ENCODE measurements at places on chromosomes 4 and X.

GRCh38 chr4:156173937-156174336, 220.3 kb upstream of the CTSO start:
- DNase-seq, result no peak

DNA sequence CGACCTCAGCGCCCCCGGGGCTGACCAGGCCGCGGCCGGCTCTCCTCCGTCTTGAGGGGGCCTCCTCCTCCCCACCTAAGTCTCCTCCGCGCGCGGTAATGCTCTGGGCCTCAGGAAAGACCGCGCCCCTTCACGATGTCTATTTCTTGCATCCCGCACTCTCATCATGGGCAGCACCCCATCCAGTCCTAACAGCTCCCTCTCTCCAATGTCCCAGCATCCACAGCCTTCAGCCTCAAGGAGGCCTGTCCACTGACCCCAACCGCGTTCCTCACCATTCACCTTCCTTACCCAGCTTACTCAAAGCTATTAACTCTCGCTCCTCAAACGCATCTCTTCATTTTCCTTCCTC, 77.5 kb downstream of the MAGED4 start:
- no peak for DNase-seq

DNA sequence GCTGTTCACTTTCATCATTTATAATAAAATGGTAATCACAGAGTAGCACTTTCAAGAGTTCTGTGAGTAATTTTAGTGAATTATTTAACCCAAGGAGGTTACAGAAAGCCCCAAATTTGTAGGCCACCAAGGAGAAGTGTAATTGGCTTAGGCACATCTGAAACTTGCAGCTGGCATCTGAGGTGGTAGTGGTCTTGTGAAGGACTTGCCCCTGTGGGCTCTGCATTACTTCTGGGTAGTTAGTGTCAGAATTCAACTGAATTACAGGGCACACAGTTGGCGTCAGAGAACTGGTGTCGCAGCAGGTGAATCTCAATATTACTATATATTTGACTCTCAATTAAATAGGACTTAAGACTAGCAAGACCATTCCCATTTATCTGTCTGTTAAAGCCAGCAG, 36.9 kb downstream of the GPR174 start:
- no peak for DNase-seq

DNA sequence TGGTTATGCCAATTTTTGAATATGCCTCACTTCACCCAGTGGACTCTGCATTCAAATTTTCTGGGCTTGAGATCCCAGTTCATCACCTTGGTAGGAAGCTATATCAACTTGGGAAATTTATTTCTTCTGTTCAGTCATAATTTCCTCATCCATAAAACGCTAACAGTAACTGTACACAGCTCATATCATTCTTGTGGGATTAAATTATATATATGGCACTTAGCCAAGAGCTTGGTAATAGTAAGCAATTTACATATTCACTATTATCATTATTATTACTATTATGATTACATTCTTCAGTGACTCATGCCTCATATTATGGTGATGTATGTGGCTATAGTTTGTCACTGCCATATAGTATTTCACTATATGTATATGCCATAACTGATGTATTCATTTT, 177.6 kb downstream of the CPE start:
- no peak for DNase-seq

DNA sequence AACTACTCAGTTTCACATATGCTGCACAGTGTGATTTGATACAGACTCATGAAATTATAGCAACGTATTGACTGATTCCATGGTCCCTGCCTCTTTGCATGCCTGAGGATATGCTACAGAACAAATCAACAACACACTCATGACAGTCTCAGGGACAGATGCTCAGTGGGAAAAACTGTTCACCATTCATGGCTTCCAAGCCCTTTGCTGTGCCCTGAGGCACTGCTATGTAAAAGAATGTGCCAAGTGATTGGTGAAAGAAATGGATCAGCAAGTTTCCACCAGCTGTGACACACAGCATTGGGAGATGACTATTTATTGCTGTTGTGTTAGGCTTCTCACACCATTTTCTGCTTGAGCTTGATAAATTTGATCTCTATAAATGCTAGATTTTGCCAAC, 825.6 kb upstream of the INTU start:
- DNase-seq, result no peak

GRCh38 chr4:152185786-152186550, 349.9 kb downstream of the FBXW7 start:
- no peak for DNase-seq

- DNase-seq, result no peak
These were observed 206.6 kb upstream of the ITM2A start for GRCh38 chrX:79573760-79574159.

- DNase-seq, result no peak
These were observed 80.7 kb upstream of the PSAPL1 start for GRCh38 chr4:7515390-7515902.

- no peak for DNase-seq
These were observed 1.2 kb upstream of the CHRNA9 start for GRCh38 chr4:40333921-40334352.

- no peak for DNase-seq
These were observed 95.9 kb downstream of the EGF start for GRCh38 chr4:110008540-110008939.

GRCh38 chr4:661881-662761, 12.0 kb downstream of the ATP5ME start:
- DNase-seq, result no peak

DNA sequence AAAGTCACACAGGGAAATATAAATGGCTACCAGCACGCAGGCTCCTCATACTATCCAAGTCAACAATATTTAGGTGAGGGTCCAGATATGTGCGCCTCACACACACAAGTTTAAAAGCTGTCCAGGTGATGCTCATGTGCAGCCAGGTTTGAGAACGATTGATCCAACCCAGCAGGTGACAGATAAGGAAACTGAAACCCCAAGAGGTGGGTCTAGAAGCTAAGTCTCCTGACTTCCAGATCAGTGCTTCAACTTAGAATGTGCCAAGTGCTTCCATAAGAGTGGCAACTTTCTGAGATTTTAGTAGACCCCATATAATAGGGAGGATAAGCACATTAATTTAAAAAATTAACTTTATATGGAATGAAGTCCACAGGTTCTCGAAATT, 54.4 kb upstream of the NAP1L5 start:
- no peak for DNase-seq

- DNase-seq, result no peak
These were observed 150.9 kb upstream of the ANK2 start for GRCh38 chr4:112898357-112899141.

GRCh38 chrX:88284844-88285243, 462.2 kb upstream of the CPXCR1 start:
- DNase-seq, result no peak

DNA sequence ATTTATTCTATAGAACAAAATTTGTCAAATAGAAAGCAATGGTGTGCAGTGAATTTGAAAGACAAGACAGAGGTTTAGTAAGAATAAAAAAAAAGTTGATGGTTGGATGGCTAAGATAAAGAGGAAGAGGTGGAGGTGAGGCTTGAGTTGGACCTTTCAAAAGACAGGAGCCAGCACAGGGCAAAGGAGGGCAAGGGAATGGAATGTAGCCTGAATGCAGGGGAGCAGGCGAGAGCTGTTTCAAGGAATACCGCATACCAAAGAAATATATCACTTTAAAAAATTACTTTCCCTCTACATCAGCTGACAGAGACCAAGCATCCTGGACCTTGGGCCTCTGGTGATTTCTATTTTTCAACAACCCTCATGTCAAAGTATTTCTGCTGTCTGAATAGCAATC, 38.0 kb upstream of the CXXC4 start:
- peak; percentile 10 for DNase-seq

- no peak for DNase-seq
These were observed 12.5 kb upstream of the CASK start for GRCh38 chrX:41935832-41936231.

DNA sequence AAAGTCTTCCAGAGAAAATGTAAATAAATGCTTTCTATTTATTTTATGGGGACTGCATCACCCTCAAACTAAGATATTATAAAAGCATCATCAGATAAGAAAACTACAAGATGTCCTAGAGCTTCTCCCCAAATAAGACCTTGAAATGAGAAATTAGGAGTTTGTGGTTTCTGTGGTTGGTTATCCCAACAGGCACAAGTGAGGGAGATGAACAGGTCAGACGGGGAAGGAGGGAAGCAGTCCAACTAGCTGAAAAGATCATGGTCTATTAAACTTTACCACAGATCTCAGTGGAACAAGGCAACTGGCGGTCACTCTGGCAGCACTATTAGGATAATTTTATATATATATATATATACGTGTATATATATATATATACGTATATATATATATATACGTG, 319.3 kb upstream of the GRID2 start:
- DNase-seq, result no peak

- no peak for DNase-seq
These were observed 49.5 kb upstream of the GYPA start for GRCh38 chr4:144190009-144190408.

DNA sequence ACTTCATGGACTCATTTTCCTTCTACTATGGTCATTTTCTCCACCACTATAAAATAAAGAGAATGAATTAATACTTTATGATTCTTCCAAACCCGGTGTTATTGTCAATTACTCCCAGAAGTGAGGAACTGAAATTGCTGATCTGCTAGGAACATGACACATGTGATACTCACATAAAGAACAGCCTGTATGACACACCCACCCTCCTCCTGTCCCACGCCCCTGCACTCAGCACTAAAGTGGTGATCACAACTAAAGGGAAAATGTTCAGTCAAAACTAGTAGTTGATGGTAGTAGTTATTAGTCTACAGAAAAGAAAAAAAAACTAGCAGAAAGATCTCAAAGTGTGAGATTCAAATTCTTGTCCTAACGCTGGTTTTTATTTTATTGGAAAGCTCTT, 1508.3 kb downstream of the RAPGEF2 start:
- DNase-seq, result no peak

GRCh38 chrX:37767430-37767829, 12.4 kb upstream of the CYBB start:
- DNase-seq, result no peak

GRCh38 chrX:56233682-56234081, 1.5 kb downstream of the KLF8 start:
- DNase-seq, result peak; percentile 58

DNA sequence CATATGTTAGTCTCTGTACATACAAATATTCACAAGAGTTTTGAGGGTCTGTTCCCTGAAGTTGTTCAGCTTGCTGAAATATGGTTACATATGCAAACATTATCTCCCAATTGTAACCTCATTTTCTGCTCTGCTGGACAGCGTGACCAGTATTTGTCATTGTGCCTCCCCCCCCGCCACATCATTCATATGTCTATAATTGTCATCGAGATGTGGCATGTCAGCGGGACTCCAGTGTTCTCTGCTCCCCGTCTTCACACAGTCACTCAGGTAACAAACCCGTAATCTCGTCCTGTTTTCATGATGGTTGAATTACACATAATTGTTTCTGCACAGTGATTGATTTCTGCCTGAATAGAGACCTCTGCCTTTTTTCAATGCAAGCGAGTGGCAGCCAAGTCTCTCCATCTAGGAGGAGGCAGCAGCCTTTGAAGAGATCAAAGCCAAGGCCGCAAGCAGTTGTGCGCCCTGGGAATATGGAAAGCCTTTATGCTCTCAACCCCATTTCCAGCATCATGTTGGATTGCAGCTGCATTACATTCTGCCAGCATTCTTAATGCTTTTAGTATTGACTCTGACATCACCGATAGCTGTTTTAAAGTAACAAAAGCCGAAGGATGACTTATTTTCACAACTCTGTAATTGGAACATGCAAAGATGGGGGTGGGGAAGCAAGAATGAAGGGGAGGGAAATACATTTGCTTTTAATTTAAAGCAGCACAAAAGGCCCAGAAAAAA, 27.4 kb downstream of the LEF1 start:
- DNase-seq, result no peak

DNA sequence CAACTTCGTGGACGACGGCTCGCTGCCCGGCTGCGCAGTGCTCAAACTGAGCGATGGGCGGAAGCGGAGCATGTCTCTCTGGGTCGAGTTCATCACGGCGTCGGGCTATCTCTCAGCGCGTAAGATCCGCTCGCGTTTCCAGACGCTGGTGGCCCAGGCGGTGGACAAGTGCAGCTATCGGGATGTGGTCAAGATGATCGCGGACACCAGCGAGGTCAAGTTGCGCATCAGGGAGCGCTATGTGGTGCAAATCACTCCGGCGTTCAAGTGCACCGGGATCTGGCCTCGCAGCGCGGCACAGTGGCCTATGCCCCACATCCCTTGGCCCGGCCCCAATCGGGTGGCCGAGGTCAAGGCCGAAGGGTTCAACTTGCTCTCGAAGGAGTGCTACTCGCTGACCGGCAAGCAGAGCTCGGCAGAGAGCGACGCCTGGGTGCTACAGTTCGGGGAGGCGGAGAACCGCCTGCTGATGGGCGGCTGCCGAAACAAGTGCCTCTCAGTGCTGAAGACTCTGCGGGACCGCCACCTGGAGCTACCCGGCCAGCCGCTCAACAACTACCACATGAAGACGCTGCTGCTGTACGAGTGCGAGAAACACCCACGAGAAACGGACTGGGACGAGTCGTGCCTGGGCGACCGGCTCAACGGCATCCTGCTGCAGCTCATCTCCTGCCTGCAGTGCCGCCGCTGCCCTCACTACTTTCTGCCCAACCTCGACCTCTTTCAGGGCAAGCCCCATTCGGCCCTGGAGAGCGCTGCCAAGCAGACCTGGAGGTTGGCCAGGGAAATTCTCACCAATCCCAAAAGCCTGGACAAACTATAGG, 1.5 kb downstream of the MAB21L2 start:
- peak; percentile 49 for DNase-seq

- DNase-seq, result peak; percentile 40
These were observed 2.1 kb downstream of the NDNF start for GRCh38 chr4:121070274-121070673.

GRCh38 chrX:118644378-118644777, 83.0 kb upstream of the IL13RA1 start:
- no peak for DNase-seq

DNA sequence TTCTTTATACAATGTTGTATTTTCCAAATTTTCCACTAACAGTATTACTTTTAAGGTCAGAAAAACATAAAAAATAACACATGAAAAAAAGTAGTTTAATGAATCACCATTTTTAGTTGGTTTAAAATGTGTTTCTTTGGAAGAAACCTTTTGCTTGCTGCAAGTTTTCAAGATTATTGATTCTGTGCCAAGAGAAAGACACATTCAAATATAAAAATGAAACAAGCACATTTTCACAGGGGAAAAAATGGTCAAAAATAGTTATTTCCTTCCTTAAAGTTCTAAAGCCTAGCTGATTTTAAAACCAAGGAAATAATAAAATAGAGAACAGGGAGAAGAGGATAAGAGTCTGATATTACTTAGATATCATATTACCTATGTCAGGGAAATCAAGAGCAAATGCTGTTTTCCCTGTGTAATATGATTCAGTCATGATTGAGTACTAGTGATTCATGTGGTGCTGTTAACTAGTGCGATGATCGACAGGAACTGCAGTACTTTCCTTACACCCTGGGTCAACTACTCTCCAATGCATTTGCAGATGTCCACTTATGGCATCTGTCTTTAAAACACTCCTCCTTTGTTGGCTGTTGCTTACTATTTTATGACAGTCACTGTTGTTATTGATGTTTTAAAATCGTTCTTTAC, 103.8 kb downstream of the CAMK2D start:
- no peak for DNase-seq

All from WTC11 (cell line).